ENCODE measurements at places on chromosomes 13 and 19. TPM values are rescaled to one million over a fixed set of nuclear protein-coding genes. Genes with fewer than 3 reads are reported as not detected.

DNA sequence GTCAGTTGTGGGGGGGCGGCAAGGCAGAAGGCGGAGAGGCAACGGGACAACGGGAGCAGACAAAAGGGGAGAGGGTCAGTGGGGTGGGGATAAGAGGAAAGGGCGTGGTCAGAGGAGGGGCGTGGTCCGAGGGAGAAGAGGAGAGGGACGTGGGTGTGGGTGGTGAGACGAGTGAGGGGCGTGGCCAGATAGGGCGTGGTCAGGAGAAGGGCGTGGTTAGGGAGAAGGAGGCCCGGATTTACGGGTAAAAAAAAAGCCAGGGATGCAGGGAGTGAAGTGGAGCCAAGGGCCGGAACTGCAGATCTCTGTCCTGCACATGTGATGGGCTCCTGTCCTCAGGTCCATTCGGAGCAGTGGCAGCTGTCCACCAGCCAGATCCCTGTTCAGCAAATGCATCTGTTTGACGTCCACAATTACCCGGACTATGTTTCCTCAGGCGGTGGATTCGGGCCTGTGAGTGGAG, 21.5 kb downstream of the CPT1C start:
- no peak for DNase-seq
- H3K27ac ChIP-seq = no peak overlapping the region
- no peaks in the 10 kb centered on the region for H3K27me3 ChIP-seq
- H3K4me3 ChIP-seq = no peak overlapping the region
- H3K4me1 ChIP-seq = no peaks in the 10 kb centered on the region
- no peaks in the 10 kb centered on the region for H3K36me3 ChIP-seq

DNA sequence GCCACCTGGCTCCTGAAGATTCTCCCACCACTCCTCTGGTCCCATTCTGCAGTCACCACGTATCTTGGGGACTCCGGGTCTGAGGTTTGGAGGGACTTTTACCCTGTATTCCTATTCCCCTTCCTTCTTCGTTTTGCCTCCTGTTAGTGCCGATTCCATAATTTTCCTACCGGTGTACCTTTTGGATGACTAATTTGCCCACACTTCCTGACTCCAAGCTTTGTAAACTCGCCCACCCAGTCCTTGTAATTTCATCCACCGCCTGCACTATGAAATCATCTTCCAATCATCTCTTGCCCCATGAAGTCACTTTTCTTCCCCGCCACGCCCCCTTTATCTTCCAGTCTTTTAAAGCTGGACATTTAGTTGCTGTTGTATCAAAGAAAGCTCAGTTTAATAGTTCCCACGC, 572 bp downstream of the UCHL3 start:
- DNase-seq = peak; percentile 12
- H3K4me1 ChIP-seq = peaks cover 16% of the 10 kb centered on the region
- no peaks in the 10 kb centered on the region for H3K27me3 ChIP-seq
- peaks cover 5% of the 10 kb centered on the region for H3K36me3 ChIP-seq
- peak overlapping the region; percentile 79 for H3K4me3 ChIP-seq
- peak overlapping the region; percentile 82 for H3K27ac ChIP-seq

DNA sequence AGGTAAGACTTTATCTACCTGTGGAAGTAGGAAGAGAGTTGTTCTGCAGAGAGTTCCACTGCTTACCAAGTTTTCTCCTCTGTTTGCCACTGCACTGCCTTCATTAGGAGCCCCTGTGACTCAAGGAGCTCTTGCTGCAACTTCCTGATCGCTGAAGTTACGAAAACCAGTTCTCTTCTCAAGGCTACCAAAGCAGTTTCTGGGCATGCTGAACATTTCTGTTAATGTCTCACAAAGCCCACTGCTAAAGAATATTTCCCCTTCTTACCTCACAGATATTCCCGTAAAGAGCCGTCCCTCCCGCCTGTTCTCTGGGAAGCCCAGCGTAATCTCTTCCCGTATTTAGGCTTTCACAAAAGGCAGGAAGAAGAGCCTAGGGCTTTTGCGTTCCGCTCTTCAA, 82.6 kb upstream of the OXGR1 start:
- H3K27ac ChIP-seq = no peak overlapping the region
- H3K27me3 ChIP-seq = no peaks in the 10 kb centered on the region
- DNase-seq = no peak
- no peaks in the 10 kb centered on the region for H3K4me1 ChIP-seq

- no peaks in the 10 kb centered on the region for H3K4me1 ChIP-seq
- DNase-seq = no peak
- no peaks in the 10 kb centered on the region for H3K36me3 ChIP-seq
- no peak overlapping the region for H3K27ac ChIP-seq
- H3K27me3 ChIP-seq = no peaks in the 10 kb centered on the region
Measured at GRCh38 chr13:80036845-80037504, 304.0 kb downstream of the SPRY2 start.

- no peak overlapping the region for H3K27ac ChIP-seq
- DNase-seq = peak; percentile 39
- no peak overlapping the region for H3K4me3 ChIP-seq
- peaks cover 58% of the 10 kb centered on the region for H3K4me1 ChIP-seq
- peaks cover 10% of the 10 kb centered on the region for H3K36me3 ChIP-seq
Measured at GRCh38 chr13:114081761-114082681, 50.4 kb downstream of the RASA3 start.

GRCh38 chr13:44292545-44292944, 81.1 kb upstream of the SERP2 start:
- H3K27me3 ChIP-seq = no peaks in the 10 kb centered on the region
- H3K36me3 ChIP-seq = no peaks in the 10 kb centered on the region
- H3K4me3 ChIP-seq = no peak overlapping the region

GRCh38 chr13:48567515-48568369, 34.9 kb upstream of the RCBTB2 start:
- no peaks in the 10 kb centered on the region for H3K27me3 ChIP-seq
- DNase-seq = no peak
- peaks cover 20% of the 10 kb centered on the region for H3K4me1 ChIP-seq
- H3K36me3 ChIP-seq = no peaks in the 10 kb centered on the region

ZNF442 gene
- total RNA-seq = 2.5 TPM

MRPL54 gene
- total RNA-seq = 85.0 TPM

KRTDAP gene
- total RNA-seq = not detected

FGF22 gene
- total RNA-seq = 0.22 TPM

UBE2L5 gene
- not detected for total RNA-seq
